ENCODE measurements at places on chromosomes 13 and 19.

DNA sequence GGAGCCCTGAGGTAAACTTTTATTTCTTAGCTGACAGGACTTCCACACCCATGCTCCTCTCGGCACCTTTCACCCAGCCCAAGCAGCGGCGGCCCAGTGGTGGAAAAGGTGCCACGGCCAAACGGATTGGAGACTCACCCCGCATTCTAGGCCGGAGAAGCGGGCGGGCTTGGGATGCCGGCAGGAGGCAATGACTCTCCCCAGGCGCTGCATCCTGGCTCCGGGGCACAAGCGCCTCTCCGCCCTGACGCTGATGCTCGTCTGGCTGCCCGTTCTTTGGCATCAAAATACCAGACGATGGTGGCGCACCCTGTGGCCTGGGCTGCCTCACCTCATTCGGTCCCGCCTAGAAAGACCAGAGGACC, 6.7 kb upstream of the ZNF606 start:
- DNase-seq = no peak

DNA sequence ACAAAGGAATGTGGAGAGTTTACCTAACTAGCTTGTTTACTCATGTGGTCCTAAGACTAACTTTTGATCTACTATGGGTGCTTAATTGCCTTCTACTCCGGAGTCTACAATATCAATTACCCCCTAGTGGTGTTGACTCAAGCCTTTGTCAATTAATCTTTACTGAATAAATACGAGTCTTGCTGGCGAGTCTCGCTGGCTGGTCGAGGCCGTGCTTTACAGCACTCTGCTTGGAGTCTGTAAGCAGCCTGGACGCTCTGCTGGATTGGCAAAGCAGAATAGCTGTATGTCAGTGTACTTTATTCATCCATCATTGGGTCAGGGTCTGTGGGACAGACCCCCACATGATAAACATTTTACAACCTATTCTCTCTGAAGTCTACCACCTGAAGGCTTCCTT, 9.9 kb upstream of the SPART start:
- no peak for DNase-seq

DNA sequence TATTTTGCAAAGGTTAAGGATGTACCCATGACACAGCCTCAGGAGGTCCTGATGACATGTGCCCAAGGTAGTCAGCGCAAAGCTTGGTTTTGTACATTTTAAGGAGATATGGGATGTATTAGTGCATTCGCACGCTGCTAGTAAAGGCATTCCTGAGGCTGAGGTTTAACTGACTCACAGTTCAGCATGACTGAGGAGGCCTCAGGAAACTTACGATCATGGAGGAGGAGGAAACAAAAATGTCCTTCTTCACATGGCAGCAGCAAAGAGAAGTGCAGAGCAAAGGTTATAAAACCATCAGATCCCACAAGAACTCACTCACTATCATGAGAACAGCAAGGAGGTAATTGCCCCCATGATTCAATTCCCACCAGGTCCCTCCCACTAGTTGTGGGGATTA, 1017.4 kb downstream of the EFNB2 start:
- DNase-seq = no peak

DNA sequence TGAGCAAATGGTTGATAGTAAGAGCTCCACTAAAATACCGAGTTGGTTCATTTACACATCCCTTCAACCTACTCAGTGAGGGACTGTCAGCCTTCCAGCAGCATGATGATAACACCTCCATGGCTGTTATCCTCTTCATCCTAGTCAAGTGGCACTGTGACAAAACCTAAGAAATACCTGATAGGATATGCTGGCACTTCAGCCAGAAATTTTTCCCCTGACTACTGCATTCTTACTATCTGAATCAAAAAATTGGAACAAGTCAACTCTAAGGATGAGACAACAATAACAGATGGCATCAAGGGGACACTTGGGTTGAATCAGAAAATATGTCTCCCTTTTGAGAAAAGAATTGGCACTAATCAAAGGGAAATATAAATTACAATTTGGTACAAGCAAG, 193.9 kb downstream of the KCTD12 start:
- DNase-seq = no peak

Measured in right forelimb (tissue), 1 donor.